ENCODE measurements at places on chromosomes 6 and 20.

DNA sequence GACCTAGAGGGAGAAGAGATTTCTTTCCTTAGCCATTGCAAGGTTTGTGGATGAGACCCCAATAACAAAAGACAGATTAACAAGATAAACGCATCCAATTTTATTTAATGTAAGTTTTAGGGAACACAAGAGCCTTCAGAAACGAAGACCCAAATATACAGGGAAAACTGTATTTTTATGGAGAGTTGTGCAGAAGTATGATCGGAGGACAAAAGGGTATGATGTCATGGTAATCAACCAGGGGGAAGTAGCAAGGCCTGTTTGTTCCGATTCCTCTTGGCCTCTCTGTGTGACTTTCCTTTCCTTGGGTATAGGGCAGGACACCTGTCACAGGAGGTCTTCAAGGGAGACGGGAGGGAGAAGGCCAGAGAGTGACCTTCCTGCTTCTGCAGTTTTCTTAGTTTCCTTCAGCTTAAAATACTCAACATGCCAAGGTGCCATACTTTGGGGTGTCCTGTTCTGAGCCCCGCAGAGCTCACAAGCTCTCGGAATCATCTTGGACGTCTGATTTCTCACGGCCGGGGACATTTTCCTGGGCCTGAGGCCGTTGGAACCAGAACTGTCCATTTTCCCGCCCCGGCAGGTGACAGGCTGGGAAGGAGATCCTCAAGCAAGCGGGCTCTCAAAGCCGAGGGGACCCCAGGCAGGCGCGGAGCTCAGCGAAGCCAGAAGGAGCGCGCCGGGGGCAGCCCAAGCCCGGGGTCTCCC, 21.7 kb downstream of the TMC2 start:
- DNase-seq, result no peak

DNA sequence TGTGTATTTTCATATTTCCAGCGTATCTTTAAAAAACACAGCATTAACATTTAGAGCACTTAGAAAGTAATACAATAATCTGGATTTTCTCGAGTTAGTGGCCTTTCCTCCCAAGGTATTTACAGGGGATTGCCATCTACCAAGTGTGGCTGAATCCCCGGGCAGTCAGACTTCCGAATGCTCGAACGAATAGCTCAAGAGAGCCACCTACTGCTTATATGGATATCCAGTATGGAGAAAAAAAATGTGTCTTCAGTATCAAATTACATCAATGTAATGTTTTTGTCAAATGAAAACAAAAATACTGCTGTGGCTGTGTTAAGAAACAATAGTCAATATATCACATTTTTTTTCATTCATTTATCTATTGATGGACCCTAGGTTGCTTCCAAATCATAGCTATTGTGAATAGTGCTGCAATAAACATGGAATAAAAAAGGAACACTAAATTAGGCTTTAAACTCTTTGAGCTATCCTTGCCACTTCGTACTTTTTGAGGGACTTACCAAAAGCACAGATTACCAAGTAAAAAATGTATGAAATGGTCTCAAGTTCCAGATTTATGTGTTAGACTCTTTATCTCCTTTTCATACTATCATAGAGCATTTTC, 654.5 kb upstream of the PTCHD4 start:
- DNase-seq, result peak; percentile 86

- peak; percentile 24 for DNase-seq
These were observed 789 bp downstream of the PHACTR1 start for GRCh38 chr6:12717356-12717755.

DNA sequence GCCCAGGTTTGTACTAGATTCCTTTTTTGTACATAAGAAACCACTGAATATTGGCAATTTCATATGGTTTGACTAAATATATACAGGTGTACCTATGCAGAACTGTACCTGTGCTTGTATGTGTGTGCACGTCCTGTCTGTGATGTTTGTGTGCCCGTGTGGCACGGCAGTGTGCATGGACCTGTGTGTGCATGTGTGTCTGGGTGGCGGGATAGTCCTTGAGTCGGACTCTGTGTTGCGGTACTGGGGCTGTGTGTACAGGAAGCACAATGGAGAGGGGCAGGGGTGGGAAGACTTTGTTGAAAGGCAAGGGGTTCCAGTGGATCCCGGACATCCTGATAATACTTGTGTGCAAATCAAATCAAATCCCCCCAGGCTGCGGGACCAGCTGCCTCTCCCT, 3.4 kb upstream of the FAM83C start:
- DNase-seq, result no peak

GRCh38 chr6:159038914-159039884, 5.6 kb downstream of the TAGAP start:
- no peak for DNase-seq

DNA sequence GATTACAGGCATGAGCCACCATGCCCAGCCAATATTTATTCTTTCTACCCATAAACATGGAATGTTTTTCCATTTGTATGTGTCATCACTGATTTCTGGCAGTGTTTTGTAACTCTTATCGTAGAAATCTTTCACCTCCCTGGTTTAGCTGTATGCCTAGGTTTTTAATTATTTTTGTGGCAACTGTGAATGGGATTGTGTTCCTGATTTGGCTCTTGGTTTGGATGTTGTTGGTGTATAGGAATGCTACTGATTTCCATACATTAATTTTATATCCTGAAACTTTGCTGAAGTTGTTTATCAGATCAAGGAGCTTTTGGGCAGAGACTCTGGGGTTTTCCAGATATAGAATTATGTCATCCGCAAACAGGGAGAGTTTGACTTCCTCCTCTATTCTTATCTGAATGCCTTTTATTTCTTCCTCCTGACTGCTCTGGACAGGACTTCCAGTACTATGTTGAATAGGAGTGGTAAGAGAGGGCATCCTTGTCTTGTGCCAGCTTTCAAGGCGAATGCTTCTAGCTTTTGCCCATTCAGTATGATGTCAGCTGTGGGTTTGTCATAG, 198.6 kb downstream of the ZDHHC14 start:
- DNase-seq, result no peak

- no peak for DNase-seq
These were observed 13.0 kb downstream of the SLC2A4RG start for GRCh38 chr20:63752411-63753101.

- no peak for DNase-seq
These were observed 3.6 kb upstream of the BPIFB1 start for GRCh38 chr20:33279261-33279910.

All from kidney (tissue), 22 donors.